ENCODE measurements at places on chromosomes 6 and 20.

GRCh38 chr6:56434606-56435005 lies 187.2 kb upstream of the COL21A1 start:
- DNase-seq: no peak

DNA sequence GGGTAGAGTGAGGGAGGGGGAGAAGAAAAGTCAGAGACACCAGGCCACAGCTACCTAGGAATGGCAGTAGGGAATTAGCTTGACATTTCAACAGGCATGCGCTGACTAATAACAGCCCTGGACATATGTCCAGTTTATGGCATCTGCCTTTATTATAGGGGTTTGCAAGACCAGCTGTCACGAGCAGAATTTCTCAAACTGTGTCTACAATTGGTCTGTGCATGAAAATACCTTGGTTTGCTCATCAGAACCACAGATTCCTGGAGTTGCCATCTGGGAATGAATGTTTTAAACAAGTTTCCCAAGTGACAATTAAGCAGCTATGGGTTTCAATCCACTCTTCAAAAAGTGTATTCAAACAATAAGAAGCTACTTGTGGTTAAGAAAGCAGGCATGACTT lies 110.3 kb upstream of the ENPP5 start:
- no peak for DNase-seq

- DNase-seq: no peak
These were observed 204.4 kb downstream of the TAF4 start for GRCh38 chr20:61861054-61861841.

DNA sequence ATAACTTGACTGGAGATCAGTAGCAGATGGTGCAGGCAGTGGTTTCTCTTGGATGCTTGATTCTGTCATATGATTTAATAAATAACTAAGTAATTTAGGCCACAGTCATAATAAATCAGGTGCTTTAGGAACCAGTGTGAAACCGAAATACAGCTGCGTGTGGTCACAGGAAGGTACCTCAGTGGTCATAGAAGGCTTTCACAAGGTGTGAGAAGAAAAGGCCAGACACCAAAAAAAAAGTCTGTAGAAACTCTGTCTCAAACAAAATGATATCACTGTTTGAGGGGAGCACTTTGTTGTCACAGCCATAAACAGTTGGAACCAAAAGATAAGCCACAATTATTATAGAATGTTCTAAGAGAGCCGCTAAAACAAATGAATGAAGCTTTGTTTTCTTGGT lies 56.5 kb downstream of the ARMC2 start:
- no peak for DNase-seq

GRCh38 chr6:107665382-107665781 lies 158.7 kb downstream of the SCML4 start:
- DNase-seq: no peak

- peak; percentile 27 for DNase-seq
These were observed 51.3 kb upstream of the EIF2S2 start for GRCh38 chr20:34163307-34163706.

GRCh38 chr20:36145877-36146707 lies 8.4 kb upstream of the EPB41L1 start:
- DNase-seq: no peak

DNA sequence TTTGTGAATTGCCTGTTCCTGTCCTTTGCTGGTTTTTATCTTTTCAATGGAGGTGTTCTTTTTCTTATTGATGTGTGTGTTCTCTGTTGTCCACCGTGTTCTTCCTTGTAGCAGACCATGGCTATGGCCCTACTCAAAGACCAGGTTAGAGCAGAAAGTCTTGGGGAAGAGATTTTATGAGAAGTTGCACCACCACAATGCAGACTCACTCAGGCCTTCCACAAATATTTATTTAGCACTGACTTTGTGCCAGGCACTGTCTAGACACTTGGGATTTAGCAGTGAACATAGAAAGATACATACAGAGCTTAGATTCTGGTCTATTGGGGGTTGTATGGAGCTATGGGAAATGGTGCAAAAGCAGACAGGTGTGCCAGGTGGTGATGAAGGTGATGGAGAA lies 98.8 kb downstream of the DTD1 start:
- no peak for DNase-seq

- DNase-seq: no peak
These were observed 950 bp downstream of the PEDS1 start for GRCh38 chr20:50152394-50153152.

GRCh38 chr6:73790574-73790973 lies 94.6 kb downstream of the CD109 start:
- no peak for DNase-seq

DNA sequence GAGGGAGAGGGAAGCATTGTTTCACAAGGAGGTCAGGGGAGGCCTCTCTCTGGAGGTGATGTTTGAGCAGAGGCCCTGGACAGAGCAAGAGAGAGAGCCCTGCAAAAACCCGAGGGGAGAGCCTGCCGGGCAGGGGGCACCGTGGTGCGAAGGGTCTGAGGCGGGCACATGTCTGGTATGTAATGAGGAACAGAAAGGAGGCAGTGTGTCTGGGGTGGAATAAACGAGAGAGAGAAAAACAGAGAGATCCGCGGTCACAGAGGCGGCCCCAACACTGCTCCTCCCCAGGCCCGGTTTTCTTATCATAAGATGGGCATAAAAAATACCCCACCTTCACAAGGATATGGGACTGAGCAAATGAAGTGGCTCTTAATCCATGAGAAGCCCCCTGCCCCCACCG lies 119.2 kb downstream of the PREX1 start:
- no peak for DNase-seq

- DNase-seq: no peak
These were observed 4.2 kb downstream of the GTPBP2 start for GRCh38 chr6:43624786-43625288.

GRCh38 chr6:73134588-73134987 lies 90.7 kb downstream of the KHDC1L start:
- peak; percentile 10 for DNase-seq

GRCh38 chr6:105680131-105680530 lies 277.2 kb upstream of the PREP start:
- no peak for DNase-seq

DNA sequence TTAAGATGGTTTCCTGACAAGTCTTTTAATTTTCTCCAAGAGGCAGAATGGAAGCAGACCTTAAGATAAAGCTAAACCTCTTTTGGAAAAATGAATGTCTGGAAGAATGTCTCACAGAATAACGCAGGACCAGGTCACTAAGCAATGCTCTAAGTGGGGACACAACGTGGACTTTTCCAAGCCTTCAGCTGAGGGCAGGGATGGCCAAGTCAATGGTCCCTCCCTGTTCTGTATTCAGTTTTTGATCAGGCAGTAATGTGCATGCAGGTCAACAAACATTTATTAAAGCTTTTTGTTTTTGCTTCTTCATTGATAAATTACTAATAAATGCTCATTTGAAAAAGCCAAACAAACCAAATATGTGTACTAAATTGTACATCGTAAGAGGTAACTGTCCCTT lies 2.0 kb upstream of the RNF182 start:
- DNase-seq: no peak

DNA sequence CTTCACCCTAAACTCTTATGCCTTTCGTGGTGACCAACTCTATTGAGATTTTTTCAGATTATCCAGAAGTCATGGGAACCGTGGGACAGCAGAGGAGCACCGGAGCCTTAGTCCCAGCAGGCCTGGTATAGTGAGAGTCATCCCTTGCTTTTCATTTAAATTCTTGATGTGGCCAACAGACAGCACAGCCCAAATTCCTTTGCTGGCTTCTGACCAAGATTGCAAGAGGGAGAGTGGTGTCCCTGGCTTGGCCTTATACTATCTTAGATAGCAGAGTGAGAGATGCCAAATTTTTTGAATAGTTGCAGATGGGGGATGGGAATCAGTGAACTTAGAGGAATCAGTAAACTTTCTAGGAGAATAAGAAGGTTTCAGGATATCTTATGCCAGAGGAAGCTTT lies 7.8 kb downstream of the STX11 start:
- no peak for DNase-seq

GRCh38 chr20:16267526-16267925 lies 305.7 kb downstream of the KIF16B start:
- DNase-seq: no peak

GRCh38 chr6:149095842-149096241 lies 221.7 kb upstream of the TAB2 start:
- no peak for DNase-seq

DNA sequence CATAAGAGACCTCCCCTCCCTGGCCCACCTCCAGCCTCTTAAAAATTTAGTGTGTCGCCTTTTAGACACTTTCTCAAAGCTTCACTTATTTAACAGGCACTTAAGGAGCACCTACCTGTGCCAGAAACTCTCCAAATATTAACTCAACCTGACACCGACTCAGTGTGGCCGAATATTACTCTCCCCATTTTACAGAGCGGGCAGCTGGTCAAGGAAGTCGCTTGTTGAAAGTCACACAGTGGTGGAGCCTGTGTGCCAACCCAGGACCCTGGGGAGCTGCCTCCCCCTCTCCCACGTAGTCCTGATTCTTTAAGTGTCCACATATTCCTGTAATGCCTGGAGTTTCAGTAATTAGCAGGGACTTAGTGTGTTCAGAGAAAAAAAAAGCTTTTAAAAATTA lies 1.0 kb upstream of the PMEPA1 start:
- no peak for DNase-seq

- DNase-seq: no peak
These were observed 114.7 kb upstream of the ZNF217 start for GRCh38 chr20:53708129-53708968.

GRCh38 chr6:25138233-25138933 lies 140.8 kb upstream of the CARMIL1 start:
- DNase-seq: no peak

DNA sequence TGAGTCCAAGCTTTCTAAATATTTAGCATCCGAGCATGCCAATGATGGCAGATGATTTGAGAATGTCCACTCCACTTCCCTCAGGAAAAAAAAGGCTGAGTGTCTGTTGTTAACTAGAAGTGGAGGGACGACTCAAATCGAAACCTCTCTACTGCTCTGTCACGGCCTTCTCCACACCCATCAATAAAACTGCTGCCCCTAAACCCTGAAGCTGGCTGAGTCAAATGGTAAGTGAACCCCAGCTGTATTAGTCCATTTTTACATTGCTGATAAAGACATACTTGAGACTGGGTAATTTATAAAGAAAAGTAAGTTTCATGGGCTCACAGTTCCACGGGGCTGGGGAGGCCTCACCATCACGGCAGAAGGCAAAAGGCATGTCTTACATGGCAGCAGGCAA lies 707.0 kb downstream of the QKI start:
- DNase-seq: no peak

Data from NCI-H1092 (cell line).